ENCODE measurements at places on chromosomes 16 and 17. TPM values are rescaled to one million over a fixed set of nuclear protein-coding genes. Genes with fewer than 3 reads are reported as not detected.

Gene NPIPA2
- 2.9 TPM for total RNA-seq

Gene CA5A
- total RNA-seq: not detected

Gene NHERF2
- 6.8 TPM for total RNA-seq

Gene TMEM220
- total RNA-seq: 1.8 TPM

Gene MT4
- total RNA-seq: not detected

Gene RAMP2
- total RNA-seq: not detected

- DNase-seq: peak; percentile 41
These were observed 114.8 kb upstream of the NOL11 start for GRCh38 chr17:67602974-67603373.

DNA sequence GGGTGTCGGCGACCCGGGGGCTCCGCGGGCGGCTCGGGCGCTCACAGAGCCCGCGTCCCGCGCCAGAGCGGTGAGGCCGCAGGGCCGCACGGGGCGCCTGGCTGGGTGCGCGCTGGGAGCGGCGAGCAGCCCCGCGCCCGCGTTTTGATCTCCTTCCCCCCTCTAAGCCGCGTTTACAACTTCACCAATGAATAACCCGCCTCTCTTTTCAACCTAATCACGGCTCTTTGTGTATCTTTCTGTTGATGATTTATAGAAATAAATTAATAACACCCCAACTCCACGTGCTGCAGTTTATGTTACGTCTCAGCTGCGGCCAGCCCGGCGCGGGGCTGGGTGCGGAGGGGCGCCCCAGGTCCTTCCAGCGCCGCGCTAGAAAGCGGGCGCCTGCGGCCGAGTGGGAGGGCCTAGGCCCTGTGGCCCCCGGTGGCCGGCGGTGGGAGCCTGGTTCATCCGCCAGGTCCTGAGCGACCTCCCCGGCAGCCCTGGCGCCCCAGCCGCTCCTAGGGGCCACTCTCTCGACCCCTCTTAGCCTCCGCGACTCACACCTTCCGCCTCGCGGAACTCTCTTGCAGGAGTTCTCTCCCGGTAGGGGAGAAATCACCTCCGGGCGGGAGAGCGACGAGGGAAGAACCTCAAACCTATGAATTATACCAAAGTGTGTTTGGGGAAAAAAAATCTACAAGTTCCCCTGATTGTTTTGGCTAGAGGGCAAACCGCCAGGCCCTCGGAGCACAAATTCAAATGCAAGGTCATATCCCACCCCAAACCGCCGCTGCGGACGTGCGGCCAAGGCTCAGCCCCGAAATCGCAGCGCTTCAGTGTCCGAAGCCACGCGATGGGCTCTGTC is 1.9 kb downstream of the HNF1B start:
- no peak for DNase-seq

- DNase-seq: no peak
These were observed 81.8 kb upstream of the KIFC3 start for GRCh38 chr16:57883953-57884654.

DNA sequence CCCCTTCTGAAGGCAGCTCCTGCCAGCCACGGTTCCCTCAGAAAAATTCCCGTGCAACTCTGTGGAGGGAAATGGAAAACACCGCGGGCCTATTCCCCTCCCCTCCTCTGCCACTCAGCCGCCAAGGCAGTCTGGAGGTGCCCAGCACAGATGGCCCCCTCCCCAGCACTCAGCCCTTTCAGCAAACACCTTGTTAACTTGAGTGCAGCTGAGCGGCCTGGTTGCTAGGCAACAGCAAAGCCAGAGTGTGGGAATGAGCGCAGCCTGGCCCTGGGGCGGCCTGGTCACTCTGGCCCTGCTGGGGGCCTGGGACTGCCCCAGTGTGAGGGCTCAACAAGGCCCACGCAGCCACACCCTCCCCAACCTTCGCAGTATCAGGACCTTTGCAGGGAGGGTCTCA is 32.8 kb downstream of the CACNA1G start:
- no peak for DNase-seq

DNA sequence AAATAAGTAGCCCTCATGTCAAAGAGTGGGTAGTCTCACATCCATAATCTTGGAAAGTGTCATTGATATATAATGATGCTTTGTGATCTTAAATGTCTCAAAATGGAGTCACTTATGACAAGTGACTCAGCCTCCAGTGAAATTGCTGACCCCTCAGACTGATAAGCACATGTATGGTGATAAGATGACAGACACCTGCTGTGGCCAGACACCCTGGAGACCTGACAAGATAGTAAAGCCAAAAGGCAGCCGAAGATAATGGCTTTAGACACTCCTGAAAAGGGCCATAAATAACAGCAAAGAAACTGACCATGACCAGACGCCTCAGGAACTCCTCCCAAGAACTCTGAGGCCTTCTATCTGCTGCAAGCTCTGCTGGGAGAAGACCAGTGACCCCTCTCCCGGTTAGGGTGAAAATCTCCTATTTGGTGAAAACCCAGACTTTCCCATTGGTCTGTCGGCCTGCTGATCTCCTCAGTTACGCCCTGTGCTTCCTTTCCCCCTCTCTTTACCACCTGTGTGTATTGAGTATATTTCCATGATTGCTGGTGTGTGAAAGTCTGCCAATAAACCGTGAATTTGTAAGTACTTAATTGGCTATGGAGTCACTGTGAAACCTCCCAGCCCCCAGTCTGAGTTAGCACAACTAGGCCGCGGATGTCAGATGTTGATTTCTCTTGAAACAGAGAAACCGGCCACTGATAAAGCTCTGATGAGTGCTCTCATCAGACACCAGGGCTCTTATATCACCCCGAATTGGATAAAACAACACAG is 226.7 kb upstream of the MYOCD start:
- DNase-seq: no peak

GRCh38 chr16:21524068-21524751 is 75.2 kb upstream of the METTL9 start:
- DNase-seq: no peak

DNA sequence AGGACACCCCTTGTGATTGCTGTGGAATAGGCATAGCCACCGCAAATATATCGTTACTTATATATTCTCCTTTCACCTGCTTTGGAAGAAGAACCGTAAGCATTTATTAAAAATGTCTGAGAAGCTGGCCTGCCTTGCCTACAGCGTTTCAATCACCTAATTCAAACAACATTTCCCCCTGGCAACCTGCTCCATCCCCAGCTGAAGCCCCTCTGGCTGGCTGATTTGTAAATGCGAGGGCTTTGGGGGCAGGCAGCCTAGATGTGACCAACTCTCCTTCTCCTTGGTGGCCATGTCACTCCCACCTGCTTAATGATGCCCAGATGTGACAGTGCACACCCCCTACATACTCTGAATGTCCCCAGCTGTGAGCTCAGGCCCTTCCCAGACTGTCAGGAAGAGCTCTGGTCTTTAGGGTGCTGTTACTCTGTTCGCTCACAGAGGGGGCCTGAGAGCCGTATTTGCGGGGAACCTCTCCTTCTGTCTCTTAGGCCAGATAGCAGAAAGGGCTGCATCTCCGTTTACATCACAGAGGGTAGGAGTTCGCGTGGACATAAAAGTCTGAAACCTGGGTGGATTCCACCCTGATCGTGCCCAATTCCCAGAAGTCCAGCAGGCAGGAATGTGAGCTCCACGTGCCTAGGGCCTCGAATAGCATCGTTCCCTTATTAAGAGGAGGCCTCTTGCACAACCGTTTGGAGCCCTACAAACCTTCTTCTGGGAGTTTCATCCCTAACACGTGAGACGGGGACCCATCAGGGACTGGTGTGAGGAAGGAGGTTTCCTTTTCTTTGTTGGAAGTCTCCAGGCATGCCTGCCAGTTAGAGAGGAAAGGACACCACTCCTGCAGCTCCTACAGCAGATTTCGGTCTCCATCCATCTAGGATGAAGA is 2.4 kb upstream of the SDK2 start:
- DNase-seq: peak; percentile 28

DNA sequence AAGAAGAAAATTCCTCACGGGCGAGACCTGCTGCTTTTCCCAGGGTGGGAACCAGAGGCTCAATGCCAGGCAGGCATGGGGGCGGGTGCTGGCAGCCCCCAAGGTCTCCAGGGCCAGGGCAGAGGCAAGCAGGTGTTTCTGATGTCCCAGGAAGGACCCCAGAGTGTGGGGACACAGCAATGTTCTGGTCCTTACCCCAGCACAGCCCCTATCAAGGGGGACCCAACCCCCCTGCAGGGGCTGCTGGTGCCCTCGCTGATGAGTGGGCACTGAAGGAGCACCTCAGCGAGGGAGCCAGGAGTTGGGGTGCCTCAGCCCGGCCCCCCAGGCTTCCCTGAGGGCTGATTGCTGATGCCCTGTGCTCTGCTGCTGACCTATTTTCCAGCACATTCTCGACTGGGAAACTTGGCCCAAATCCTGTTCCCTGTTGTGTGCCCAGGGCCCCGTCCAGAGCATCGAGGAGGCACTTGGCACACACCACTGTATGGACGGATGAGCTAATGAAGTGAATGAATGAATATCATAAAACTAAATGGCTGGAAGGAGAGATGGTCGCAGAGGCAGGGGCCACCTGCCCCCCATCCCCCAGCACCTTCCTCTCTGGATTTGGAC is 2.8 kb downstream of the DBNDD1 start:
- DNase-seq: no peak

GRCh38 chr17:68457539-68458259 is 403 bp upstream of the WIPI1 start:
- peak; percentile 96 for DNase-seq

- DNase-seq: peak; percentile 2
These were observed 177.8 kb upstream of the TBX2 start for GRCh38 chr17:61221597-61222471.

DNA sequence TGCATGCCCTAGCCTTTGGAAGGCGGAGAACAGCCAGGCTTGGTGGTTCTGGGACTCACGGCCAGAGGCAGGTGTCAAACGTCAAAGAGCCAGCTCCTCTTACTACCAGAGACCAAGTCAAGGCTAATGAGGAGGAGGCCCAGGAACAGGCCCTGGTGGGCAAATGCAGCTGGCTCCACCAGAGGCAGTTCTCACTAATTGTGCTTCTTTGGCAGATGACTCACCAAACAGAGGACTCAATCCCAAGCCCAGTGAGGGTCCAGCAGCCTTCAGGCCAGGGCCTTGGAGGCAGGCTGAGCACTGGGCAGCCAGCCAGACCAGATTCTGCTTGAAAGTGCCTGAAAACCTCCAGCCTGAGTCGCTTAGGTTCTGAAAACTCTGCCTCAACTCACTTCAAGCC is 336.5 kb upstream of the CDH5 start:
- no peak for DNase-seq

All from T-cell (primary cell).